AG09319 (cell line): ENCODE measurements at places on chromosomes 13 and 19.

- no peak for DNase-seq
Measured at GRCh38 chr19:34759218-34759917, 13.6 kb downstream of the ZNF599 start.

- no peak for DNase-seq
Measured at GRCh38 chr13:111664696-111665095, 344.3 kb downstream of the TEX29 start.

DNA sequence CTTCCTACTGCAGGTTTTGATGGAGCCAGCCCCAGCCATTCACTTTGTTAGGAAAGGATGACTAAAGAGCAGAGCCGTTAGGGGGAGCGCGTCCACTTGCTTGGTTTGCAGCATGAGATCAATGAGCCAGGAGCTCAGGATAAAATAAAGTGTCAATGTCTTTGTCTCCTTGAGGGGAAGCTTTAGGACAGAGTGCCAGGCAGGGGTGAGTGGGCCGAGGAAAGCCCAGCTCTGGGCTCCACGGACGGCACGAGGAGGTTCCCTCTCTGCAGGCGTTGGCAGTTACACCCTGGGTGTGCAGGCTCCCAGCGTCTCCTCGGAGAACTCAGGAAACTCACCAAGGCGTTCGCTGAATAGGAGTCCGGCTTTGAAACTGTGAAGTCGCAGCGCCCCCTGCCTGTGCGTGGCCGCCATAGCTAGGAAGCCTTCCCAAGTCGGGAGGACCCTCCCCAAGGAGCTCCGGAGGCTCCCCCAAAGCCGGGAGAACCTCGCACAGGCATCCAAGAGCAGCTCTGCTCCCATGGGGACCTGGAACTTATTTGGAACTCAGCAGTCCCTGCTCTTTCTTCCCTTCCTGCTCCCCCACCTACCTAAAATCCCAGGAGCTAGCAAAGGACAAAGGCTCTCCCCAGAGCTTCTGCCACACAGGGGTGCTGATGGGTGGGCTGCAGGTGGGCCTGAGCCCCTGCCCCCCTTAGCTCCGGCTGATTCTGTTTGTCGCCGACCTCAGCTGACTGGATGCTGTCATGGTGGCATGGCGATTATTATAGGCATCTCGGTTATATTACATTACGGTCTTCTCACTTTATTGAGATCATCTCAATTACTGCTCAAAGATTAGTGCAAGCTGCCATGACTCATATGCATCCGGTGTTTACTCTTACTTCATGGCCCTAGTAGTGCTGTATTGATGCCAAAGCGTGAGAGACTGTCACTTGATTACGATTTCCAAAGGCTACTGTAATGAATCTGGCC, 34.4 kb downstream of the GSX1 start:
- DNase-seq, result peak; percentile 47

DNA sequence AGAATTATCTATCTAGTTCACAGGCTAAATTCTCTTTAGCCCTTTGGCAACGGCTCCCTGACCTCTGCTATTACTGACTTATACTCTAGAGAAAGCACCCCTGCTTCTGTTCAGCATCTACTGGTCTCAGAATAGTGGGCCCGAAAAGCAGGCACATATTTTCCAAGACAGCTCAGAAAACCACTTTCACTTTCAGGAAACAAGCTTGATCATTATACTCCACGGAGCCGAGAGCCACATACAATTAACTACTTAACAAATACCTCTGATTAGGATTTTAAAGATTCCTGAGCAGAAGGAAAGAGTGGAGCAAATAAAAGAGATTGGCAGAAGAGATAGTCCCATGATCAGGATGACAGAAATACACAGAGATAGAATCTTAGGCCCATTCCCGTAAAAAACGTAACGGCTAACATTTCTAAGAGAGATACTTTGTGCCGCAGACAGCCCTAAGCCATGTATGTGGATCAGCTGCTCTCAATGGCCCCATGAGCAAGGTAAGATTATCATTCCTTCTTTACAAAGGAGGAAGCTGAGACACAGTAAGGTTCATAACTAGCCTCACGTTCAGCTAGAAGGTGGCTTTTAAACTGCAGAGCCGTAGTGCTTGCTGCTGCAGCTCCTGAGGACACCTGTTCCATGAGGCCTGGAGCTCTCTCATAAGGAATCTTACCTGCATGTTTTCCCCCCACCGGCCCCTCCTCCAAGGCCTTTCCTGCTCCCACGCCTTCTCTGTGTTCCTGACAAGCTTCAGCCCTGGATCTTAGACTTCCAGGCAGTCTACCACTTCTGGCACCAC, 227.2 kb downstream of the FOXO1 start:
- no peak for DNase-seq

GRCh38 chr13:36530861-36531590, 98.7 kb downstream of the CCNA1 start:
- DNase-seq, result no peak

GRCh38 chr13:105972811-105973590, 562.5 kb downstream of the EFNB2 start:
- no peak for DNase-seq

- no peak for DNase-seq
Measured at GRCh38 chr13:20442375-20442774, 83.3 kb downstream of the CRYL1 start.

- no peak for DNase-seq
Measured at GRCh38 chr19:4115050-4115817, 8.7 kb downstream of the MAP2K2 start.

- no peak for DNase-seq
Measured at GRCh38 chr13:85993567-85993966, 194.3 kb upstream of the SLITRK6 start.

GRCh38 chr13:71798707-71799106, 68.3 kb downstream of the DACH1 start:
- DNase-seq, result no peak

- DNase-seq, result no peak
Measured at GRCh38 chr19:15223649-15224361, 8.4 kb downstream of the EPHX3 start.

- no peak for DNase-seq
Measured at GRCh38 chr13:66461021-66461420, 769.1 kb downstream of the PCDH9 start.
